Dermis blood vessel endothelial cell (primary cell): ENCODE measurements at places on chromosomes 12 and 14. TPM values are rescaled to one million over a fixed set of nuclear protein-coding genes. Genes with fewer than 3 reads are reported as not detected.

DNA sequence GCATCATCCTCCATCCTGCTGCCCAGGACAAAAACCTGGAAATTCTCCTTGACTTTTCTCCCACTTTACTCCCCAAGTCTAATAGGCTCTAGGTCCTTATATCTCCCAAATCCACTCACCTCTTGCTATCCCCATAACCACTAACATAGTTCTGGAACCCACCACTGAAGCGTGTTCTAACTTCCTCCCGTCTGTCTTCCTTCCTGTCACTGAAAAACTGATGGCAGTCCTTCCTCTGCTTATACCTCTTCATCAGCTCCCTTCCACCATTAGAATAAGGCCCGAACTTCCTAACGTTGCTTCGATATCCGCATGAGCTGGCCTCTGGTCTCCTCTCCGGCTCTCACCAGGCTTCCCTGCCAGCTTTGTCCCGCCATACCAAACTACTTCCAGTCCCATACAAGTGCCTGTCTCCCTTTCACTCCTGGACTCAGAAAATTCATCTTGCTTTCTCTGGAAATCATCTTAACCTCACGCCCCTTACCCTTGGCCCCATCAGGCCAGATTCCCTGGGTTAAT, 63.0 kb upstream of the BCL2L14 start:
- DNase-seq: no peak

The GALNT8 gene
- under 0.01 and 0.14 TPM in 2 replicates for total RNA-seq

GRCh38 chr14:102320033-102320660, 601 bp downstream of the ZNF839 start:
- peak; percentile 60 for DNase-seq

The TAS2R31 gene
- 3.8 and 6.8 TPM in 2 replicates for total RNA-seq

DNA sequence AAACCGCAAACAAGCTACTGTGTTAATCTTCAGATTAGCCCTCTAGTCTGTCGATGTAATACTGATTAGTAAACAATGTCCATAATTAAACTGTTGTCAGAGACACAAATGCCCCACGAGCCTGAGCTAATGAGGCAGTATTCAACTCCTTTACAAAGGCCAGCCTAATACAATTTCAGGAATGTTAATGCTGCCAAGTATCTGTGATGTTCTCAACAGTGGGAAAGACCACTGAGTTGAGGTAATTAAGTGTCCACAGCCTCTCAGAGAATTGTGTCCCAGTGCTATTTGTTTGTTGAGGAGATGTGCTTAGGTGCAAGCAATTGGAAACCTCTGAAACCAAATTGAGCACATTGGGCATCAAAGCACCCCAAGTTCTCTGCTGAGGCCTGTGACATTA, 139.4 kb upstream of the CDKN3 start:
- DNase-seq: no peak

- DNase-seq: no peak
These were observed 35.9 kb downstream of the SLC11A2 start for GRCh38 chr12:50990147-50990727.
